ENCODE measurements at places on chromosomes 6 and 20. TPM values are rescaled to one million over a fixed set of nuclear protein-coding genes. Genes with fewer than 3 reads are reported as not detected.

DNA sequence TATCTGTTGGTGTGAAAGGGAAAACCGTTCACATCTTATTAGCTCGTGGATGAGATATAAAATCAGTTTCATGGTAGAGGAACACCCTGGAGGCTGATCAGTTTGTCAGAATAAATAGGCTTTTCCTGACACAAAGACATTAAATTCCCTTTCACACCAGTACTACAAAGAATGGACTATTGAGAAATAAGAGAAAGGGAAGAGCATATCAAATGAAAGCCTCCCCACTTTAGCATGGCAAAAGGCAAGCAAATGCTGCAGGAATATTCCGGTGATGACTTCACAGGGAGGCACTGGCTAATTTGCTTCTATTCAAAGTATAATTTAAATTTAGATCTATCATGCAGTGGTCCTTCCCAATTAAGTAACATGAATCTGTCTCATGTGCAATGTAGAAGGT, 115.9 kb upstream of the AGPAT4 start:
- H3K36me3 ChIP-seq: no peaks in the 10 kb centered on the region
- no peak overlapping the region for H3K4me3 ChIP-seq
- H3K4me1 ChIP-seq: no peaks in the 10 kb centered on the region
- H3K27me3 ChIP-seq: no peaks in the 10 kb centered on the region
- H3K27ac ChIP-seq: no peak overlapping the region

IL17A gene
- total RNA-seq: not detected

DNA sequence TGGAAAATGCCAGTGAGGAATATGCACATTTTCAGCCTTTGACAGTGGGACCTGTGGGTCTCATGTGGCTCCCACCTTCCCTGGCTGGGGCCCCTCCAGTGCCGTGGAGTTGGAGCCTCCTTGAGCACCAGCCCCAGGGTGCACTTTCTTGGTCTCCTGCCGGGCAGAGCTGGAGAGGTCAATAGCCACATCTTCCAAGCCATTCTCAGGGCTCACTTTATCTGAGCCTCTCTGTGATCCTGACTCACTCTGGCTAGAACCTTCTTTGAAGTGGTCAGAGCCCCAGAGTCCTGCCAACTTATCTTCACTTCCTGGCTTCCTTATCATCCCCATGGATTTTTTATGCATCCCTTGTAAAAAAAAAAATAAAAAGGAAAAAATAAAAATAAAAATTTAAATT, 5.7 kb downstream of the VSX1 start:
- H3K27ac ChIP-seq: no peak overlapping the region
- H3K27me3 ChIP-seq: peaks cover 59% of the 10 kb centered on the region
- peaks cover 5% of the 10 kb centered on the region for H3K4me1 ChIP-seq
- DNase-seq: no peak
- no peak overlapping the region for H3K4me3 ChIP-seq
- no peaks in the 10 kb centered on the region for H3K36me3 ChIP-seq

- peak within 1 kb of the TSS; percentile 91 for H3K27ac ChIP-seq
- no peaks in the 10 kb centered on the region for H3K27me3 ChIP-seq
- H3K4me3 ChIP-seq: peak within 1 kb of the TSS; percentile 82
- peaks cover 68% of the 10 kb centered on the region for H3K4me1 ChIP-seq
- H3K36me3 ChIP-seq: peaks cover 34% of the 10 kb centered on the region
Measured at GRCh38 chr6:106085984-106086813, at the start of gene PRDM1. Gene PRDM1, plus strand, starts transcription at chr6:106086336. Its CDS starts 218 bp downstream, at chr6:106086554.

C20orf141 gene
- total RNA-seq: not detected

GRCh38 chr20:41213150-41213820, 75.9 kb downstream of the PLCG1 start:
- H3K4me1 ChIP-seq: peaks cover 5% of the 10 kb centered on the region
- H3K36me3 ChIP-seq: no peaks in the 10 kb centered on the region
- H3K27ac ChIP-seq: no peak overlapping the region
- DNase-seq: no peak

NMBR gene
- not detected for total RNA-seq

GRCh38 chr6:117483645-117484016, 1.2 kb downstream of the DCBLD1 start:
- no peaks in the 10 kb centered on the region for H3K36me3 ChIP-seq
- peak overlapping the region; percentile 90 for H3K27ac ChIP-seq
- peaks cover 23% of the 10 kb centered on the region for H3K4me1 ChIP-seq

DNA sequence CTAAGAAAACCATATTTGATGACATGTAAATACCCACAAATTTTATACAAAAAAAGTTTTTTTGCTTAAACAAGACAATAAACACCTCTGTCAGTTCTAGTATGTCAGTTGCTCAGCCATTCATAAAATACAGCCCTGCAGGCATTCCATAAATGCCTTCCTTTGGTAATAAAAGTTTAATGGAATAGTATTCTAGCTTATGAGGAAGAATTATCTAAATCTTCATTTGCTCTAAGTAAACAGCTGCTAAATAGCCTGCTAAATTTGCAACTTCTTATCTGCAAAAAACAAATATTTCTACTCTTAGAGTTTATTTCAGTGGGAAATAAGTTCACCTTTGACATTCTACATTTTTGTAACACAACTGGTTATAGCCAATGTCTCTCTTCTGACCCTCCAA, 108.8 kb downstream of the SMLR1 start:
- no peak for DNase-seq
- H3K27ac ChIP-seq: no peak overlapping the region
- H3K4me1 ChIP-seq: no peaks in the 10 kb centered on the region
- H3K4me3 ChIP-seq: no peak overlapping the region

PRR18 gene
- total RNA-seq: not detected

FAXC gene
- not detected for total RNA-seq

SNX5 gene
- 255 TPM for total RNA-seq

ZNF184 gene
- total RNA-seq: 6.4 TPM

GRCh38 chr6:35025232-35026188, 115.6 kb downstream of the TCP11 start:
- H3K27ac ChIP-seq: no peak overlapping the region
- H3K36me3 ChIP-seq: no peaks in the 10 kb centered on the region
- H3K27me3 ChIP-seq: no peaks in the 10 kb centered on the region
- no peak overlapping the region for H3K4me3 ChIP-seq

DNA sequence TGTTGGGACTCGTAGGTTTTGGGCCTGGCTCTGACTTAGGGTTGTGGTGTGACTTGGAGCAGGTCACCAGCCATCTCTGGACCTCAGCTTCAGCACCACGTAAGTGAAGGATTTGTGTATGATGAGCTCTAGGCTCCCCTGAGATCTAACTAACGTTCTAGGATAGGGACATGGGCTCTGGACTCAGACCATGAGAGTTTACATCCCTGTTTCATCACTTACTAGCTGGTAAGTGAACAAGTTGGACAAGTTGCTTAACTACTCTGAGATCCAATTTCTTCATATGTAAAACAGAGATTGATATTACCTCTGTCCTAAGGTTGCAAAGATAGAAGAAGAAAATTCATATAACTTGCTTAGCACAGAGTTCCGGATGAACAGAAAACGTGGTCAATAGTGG, 20.3 kb upstream of the PNPLA1 start:
- H3K27ac ChIP-seq: no peak overlapping the region
- H3K4me3 ChIP-seq: no peak overlapping the region

GRCh38 chr6:138230759-138231380, 12.6 kb upstream of the PBOV1 start:
- H3K27me3 ChIP-seq: peaks cover 11% of the 10 kb centered on the region
- no peak overlapping the region for H3K4me3 ChIP-seq
- no peaks in the 10 kb centered on the region for H3K36me3 ChIP-seq
- H3K27ac ChIP-seq: no peak overlapping the region

- H3K27ac ChIP-seq: no peak overlapping the region
- no peak overlapping the region for H3K4me3 ChIP-seq
- H3K27me3 ChIP-seq: peaks cover 3% of the 10 kb centered on the region
- no peaks in the 10 kb centered on the region for H3K4me1 ChIP-seq
Measured at GRCh38 chr6:47457370-47457769, 20.2 kb upstream of the CD2AP start.

GRCh38 chr6:54415517-54415916, 107.3 kb downstream of the TINAG start:
- no peak overlapping the region for H3K27ac ChIP-seq
- no peak for DNase-seq
- no peak overlapping the region for H3K4me3 ChIP-seq
- H3K4me1 ChIP-seq: no peaks in the 10 kb centered on the region

DNA sequence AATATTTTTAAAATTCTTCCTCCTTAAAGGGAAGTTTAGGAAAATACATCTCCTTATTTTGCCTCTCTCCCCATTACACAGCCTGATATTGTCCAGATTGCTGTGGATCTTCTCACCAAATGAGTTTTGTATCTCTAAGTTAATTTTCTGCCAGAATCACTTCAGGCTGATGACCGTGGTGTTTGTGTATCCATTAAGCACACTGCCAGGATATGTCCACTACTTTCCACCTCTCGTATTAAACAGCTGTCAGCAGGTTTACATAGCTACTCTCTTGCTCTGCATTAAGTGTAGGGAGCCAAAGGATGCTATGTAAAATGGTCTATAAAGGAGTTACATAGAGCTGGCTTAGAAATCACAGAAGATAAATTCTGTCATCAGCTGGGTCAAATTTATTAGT, 201.1 kb downstream of the ZFAND3 start:
- no peaks in the 10 kb centered on the region for H3K27me3 ChIP-seq
- no peak overlapping the region for H3K4me3 ChIP-seq
- peaks cover 34% of the 10 kb centered on the region for H3K4me1 ChIP-seq
- no peak overlapping the region for H3K27ac ChIP-seq

- no peaks in the 10 kb centered on the region for H3K27me3 ChIP-seq
- H3K27ac ChIP-seq: peak overlapping the region; percentile 98
- H3K4me1 ChIP-seq: peaks cover 75% of the 10 kb centered on the region
Measured at GRCh38 chr6:152184917-152185574, 377.6 kb downstream of the ESR1 start.

GRCh38 chr6:38640216-38640909, 634 bp upstream of the BTBD9 start:
- H3K27me3 ChIP-seq: no peaks in the 10 kb centered on the region
- H3K36me3 ChIP-seq: no peaks in the 10 kb centered on the region
- peaks cover 36% of the 10 kb centered on the region for H3K4me1 ChIP-seq
- peak overlapping the region; percentile 78 for H3K4me3 ChIP-seq

DNA sequence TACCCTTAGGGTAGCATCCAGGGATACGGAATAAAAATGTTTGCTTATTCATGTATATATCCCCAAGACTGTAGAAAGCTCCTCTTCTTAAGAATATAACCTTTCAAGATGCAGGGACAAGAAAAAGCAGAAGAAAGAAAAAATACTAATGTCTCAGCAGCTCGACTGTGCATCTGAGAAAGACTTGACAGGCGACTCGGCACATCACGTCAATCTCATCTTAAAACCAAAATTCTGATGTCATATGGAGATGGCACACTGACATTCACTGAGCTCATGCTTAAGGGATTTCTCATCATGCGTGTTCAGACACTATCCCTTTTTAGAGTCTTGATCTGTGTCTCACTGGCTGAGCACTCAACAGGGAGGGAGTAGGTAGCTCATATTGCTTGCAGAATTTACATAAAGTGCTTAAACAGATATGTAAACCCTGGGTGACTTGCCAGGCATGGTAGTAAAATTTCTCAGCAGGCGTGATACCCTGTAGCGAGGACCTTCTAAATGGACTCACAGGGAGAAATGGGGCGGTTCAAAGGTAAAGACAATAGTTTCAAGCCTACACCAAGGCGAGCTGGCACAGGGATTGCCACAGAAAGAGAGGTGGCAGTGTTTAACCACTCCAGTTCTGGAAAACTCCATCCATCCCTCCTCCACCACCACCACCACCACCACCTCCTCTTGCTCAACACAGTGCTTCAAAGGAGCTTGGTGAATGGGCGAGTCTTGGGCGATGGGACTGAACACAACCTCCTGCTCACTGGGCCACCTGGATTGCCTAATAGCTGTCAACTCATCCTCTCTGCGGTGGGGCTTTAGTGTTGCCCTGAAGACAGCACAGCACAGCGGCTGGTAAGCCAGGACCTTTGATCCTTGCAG, 330.5 kb downstream of the TFAP2A start:
- no peaks in the 10 kb centered on the region for H3K36me3 ChIP-seq
- H3K27me3 ChIP-seq: no peaks in the 10 kb centered on the region

TRIM15 gene
- not detected for total RNA-seq

HLA-DOA gene
- total RNA-seq: 0.86 TPM

DNA sequence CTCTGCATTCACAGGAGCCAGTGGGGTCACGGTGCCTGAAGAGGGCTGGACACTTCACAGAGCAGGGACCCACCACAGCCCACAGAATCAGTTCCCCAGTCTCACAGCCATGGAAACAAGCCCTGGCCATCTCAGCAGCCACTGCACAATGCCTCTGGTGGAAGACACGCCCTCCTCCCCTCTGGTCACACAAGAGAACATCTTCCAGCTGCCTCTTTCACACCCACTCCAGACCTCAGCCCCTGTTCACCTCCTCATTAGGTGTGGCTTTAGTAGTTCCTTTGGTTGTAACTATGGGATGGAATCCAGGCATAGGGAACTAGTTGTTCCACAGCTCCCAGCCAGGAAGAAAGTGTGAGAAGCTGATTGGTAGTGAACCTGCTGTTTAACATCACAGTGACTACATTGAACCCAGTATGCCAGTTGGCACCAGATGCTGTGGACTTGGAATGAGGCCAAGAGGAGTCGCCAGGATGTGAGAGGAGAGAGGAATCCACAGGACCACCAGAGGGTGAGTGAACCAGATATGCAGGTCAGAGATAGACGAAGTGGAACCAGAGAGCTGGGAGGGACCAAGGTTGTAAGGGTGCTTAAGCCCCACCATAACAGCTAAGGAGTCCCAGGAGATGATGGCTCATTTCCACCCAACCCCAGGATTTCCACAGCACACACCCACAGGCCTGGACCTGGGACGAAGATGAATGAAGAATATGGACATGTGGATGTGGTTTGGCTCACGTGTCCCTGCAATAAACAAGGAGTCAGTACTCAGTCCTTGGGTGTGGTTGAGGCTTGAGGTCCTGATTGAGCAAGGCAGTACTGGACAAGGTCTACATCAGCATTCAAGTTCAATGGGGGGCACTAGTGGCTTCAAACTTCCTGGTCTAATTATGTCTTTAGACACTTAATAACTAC, 8.8 kb upstream of the BTN3A3 start:
- H3K27me3 ChIP-seq: no peaks in the 10 kb centered on the region
- DNase-seq: no peak
- H3K4me1 ChIP-seq: peaks cover 5% of the 10 kb centered on the region
- peaks cover 18% of the 10 kb centered on the region for H3K36me3 ChIP-seq
- H3K4me3 ChIP-seq: no peak overlapping the region

GRCh38 chr6:33983109-33983716, 162.7 kb downstream of the GRM4 start:
- no peaks in the 10 kb centered on the region for H3K36me3 ChIP-seq
- peaks cover 8% of the 10 kb centered on the region for H3K4me1 ChIP-seq
- DNase-seq: peak; percentile 25
- H3K27me3 ChIP-seq: peaks cover 17% of the 10 kb centered on the region
- peak overlapping the region; percentile 30 for H3K4me3 ChIP-seq

CD93 gene
- total RNA-seq: 13.7 TPM
